ENCODE measurements at places on chromosomes 5 and 9. TPM values are rescaled to one million over a fixed set of nuclear protein-coding genes. Genes with fewer than 3 reads are reported as not detected.

Gene GFI1B
- total RNA-seq, result not detected

Gene KIAA1958
- total RNA-seq, result 4.5 TPM

Gene C9orf50
- 0.23 TPM for total RNA-seq

Gene FOXD4L4
- total RNA-seq, result 0.50 TPM
